ENCODE measurements at places on chromosomes 7 and 10. TPM values are rescaled to one million over a fixed set of nuclear protein-coding genes. Genes with fewer than 3 reads are reported as not detected.

The SMO gene
- total RNA-seq: 2.3 TPM

The NCF1 gene
- total RNA-seq: not detected

The HKDC1 gene
- 0.43 TPM for total RNA-seq

The IL6 gene
- 19.6 TPM for total RNA-seq

The ATE1 gene
- 18.4 TPM for total RNA-seq

The GSTO2 gene
- total RNA-seq: 1.9 TPM

Measured in fibroblast of villous mesenchyme (primary cell).